PC-9 (cell line): ENCODE measurements at places on chromosomes 16 and 17. TPM values are rescaled to one million over a fixed set of nuclear protein-coding genes. Genes with fewer than 3 reads are reported as not detected.

DNA sequence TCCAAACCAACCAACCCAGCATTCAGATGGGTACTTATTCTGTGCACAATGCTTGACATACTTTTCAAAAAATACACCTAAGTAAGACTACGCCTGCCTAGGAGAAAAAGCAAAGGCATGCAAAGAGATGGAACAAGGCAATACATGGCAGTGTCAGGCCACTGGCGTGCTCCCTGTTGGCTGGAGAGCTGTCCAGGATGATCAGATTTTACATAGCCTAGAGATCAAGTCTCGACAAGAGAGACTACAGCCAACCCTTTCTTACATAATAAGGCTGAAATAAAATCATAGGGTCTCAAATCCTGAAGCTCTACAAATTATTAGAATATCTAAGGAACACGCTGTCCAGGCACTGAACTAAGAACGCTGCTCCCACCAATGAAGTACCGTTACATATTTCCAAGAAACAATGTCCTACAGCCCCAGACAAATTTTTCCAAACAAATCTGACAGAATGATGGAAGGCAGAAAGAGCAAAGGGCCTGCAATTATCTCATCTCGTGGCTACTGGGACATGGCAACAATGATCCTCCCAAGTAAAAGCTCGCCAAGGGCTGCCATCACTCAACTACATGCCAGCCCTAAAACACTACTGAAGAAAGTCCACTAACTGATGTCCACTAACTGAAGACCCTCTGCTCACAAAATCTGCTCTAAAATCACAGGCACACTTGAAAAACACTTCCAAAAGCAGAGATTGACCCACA, 5.1 kb downstream of the RPS15A start:
- no peak for DNase-seq

DNA sequence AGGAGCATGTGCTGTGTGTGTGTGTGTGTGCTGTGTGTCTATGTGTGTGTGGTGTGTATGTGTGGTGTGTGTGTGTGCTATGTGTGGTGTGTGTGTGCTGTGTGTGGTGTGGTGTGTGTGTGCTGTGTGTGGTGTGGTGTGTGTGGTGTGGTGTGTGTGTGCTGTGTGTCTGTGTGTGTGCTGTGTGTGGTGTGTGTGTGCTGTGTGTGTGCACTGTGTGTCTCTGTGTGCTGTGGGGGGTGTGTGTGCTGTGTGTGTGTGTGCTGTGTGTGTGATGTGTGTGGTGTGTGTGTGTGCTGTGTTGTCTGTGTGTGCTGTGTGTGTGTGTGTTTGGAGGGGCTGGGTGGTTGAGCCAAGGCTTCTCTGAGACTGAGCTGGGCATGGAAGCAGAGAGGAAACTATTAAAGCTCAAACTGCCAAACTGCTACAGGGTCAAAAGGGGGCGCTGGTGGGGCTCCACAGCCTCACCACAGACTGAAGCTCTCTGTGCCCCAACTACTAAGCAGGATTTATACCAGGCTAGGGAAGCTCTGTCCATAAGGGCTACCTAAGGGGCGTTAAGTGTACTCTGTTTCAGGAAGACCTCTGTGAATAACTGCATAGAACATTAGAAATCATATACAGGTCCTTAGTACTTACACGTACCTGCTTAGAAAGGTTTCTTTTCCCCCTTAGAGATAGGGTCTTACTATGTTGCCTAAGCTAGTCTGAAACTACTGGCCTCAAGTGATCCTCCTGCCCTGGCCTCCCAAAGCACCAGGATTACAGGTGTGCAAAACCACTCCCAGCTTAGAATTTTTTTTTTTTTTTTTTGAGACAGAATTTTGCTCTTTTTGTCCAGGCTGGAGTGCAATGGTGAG, 27.8 kb upstream of the GHDC start:
- peak; percentile 10 for DNase-seq

GRCh38 chr17:40548982-40549685, 16.1 kb downstream of the CCR7 start:
- DNase-seq, result peak; percentile 91

GRCh38 chr16:88449267-88449561, 3.9 kb upstream of the ZFPM1 start:
- no peak for DNase-seq

DNA sequence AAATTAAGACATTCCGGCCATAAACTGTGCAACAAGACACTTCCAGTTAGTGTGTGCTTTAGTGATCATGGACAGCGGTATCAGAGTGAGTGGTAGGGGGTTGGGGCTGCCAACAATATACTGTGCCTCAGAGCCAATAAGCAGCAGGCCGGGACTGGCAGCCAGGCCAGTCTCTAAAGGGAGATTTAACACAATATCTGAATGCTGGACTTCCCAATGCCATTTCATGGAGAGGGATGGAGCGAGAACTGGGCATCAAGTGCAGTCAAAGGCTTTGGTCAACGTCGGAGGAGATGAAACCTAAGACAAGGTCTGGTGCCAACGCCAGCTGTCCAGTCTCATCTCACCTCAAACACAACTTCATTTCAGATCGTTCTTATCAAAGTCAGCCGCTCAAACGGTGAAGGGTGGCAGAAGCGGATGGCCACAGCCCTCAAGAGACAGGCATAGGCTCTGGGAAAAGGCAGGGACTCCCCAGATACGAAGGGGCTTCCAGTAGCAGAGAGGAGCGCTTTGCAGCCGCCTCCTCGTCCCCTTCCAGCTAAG, 935 bp downstream of the USP32 start:
- no peak for DNase-seq

DNA sequence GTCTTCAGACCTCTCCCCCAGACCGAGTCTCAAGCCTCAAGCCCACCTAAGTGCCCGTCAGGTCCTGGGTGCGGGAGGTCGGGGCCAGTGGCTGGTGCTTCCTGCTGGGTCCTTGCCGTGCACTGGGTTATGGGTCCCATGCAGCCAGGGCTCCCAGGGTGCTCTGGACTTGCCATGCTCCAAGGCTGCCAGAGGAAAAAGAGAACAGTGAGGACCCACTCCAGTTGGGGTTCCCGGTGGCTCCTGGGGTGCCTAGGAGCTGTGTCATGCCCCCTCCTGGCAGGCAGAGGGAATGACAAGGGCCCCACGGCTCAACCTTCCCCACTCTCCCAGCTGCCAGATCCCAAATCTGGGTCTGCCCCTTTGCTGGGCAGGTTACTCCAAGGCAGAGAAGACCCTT, 3.8 kb downstream of the SNX20 start:
- DNase-seq, result no peak

DNA sequence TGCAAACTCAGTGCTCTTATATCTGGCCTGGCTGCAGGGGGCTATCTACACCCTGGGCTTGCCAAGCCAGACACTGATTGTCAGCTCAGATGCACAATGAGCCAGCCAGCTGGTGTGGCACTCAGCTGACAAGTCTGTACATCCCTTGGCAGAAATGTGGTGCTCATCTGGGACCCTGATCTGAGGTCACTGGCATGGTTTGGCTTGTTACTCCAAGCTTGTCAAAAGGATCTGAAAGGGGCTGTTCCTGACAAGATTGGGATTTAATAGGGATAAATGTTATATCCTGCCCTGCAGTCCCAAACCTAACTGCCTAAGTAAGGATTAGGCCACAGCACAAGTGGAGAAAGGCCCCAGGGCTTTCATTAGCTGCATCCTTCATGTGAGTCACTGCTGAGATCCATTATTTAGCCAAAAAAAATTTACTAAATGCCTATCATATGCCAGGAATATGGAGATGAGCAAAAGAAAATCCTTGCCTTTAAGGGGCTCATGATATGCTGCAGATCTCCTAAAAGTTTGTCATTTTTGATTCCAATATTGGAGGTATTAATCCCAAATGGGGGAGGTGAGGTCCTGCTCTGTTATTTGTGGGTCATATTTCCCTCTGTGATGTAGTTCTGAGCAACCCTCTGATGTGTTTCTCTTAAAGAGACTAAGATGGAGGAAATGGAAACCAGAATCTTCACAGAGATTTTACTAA, 6.3 kb downstream of the SLC6A2 start:
- DNase-seq, result peak; percentile 61

DNA sequence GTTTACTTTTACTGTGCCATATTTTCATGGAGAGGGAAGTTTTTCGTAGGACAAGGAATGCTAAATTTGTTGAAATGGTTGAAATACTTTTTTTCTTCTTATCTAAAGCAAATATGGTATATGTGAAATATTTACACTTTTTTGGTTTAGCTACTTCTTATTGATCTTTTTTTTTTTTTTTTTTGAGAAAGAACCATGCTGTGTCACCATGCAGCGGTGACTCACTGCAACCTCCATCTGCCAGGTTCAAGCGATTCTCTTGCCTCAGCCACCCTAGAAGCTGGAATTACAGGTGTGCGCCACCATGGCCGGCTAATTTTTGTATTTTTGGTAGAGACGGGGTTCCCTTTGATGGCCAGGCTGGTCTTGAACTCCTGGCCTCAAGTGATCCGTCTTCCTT, 100.5 kb downstream of the FTO start:
- no peak for DNase-seq

DNA sequence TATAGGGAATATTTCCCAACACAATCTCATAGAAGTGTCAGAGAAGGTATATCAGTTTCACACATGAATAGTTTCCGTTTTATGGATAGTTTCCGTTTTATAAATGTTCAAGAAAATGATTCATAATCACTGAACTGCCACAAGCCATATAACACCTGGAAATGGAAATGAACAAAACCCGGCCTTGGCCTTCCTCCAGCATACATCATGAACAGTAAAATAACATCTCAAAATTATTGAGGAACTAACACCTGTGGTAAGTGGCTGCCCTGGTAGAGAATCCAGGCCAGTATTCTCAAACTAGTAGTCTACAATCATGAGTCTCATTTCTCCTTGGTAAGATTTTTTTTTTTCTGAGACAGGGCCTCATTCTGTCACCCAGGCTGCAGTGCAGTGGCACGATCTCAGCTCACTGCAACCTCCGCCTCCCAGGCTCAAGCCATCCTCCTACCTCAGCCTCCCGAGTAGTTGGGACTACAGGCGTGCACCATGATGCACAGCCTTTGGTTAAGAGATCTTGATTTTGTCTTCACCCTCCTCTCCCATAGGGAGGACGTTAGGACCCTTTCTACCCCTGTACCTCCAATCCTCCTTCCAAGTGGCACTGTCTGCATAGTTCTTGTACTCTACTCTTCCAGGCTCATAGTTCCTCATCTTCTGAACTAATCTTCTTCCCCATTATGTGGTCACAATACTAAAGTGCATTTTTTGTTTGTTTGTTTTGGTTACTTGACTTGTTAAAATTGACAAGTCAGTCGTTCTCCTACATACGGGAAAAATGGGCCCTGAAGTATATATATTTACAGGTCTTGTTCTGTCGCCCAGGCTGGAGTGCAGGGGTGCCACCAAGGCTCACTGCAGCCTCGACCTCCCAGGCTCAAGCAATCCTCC, 15.0 kb upstream of the RGS9 start:
- no peak for DNase-seq

DNA sequence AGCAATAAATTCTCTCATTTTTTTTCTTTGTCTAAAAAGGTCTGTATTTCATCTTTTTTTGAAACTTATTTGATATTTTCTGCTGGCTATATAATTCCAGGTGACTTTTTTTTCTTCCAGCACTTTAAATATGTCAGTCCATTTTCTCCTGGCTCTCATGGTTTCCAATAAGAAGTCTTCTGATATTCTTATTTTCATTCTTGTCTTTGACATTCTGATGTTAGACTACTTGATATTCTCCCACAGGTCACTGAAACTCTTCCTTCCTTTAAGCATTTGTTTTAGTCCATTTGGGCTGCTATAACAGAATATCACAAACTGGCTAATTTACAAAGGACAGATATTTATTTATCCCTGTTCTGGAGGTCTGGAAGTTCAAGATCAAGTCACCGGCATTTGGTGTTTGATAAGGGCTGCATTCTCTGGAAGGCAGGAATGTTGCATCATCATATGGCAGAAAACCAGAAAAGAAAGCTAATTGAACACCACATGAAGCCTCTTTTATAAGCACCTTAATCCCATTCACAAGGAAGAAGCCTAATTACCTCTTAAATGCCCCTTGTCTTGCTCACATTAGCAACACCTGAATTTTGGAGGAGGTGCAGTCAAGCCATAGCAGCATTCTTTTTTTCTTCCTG, 242.1 kb upstream of the TNRC6C start:
- DNase-seq, result no peak

DNA sequence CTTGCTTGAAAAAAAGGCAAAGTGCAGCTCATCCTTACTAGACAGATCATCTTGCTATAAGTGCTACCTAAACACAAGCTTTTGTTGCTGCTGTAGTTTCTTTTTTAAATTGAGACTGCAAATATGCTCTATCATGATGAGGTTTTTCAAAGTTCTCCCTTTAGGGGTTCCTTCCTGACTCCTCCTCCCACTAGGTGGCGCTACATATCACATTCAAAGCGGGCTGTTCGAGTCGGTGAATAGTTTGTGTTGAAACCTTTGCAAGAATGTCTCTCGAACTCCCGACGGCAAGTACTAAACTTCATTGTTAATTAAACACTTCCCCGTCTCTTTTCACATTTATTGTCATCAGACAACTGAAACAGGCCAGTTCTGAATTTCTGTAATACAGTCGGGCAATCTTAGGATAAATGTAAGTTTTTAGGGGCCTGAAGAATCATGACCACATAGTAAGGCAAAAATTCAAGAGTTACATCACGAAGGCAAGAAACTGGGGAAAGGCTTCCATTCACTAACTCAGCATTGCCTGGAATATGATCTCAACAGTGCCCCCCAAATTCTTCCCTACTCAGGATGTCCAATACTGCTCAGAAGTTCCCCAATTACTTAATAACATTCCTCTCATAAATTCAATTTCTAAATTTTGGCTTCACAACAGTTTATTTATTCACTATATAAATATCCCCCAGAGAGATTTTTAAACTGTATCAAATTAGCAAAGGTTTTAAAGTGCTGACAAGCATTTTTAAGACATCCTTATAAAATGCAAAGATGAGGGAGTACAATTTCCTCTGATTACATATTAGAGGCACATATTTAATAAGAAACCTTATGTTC, 6.7 kb downstream of the HS3ST3A1 start:
- DNase-seq, result peak; percentile 58

KRTAP9-2 gene
- not detected in 2 replicates for total RNA-seq

BIRC5 gene
- total RNA-seq, result 72.4 and 91.0 TPM in 2 replicates

MYH13 gene
- total RNA-seq, result not detected in 2 replicates

HIC1 gene
- total RNA-seq, result 0.63 and 1.6 TPM in 2 replicates

SLC16A6 gene
- total RNA-seq, result 0.70 and 0.83 TPM in 2 replicates

SHISA6 gene
- total RNA-seq, result not detected in 2 replicates

RHBDL3 gene
- 0.25 TPM in 1 of 2 replicates, not detected in the other for total RNA-seq

CLDN9 gene
- 14.3 and 16.4 TPM in 2 replicates for total RNA-seq
